ENCODE measurements at places on chromosomes 4 and X.
A peak's percentile ranks its signal among the peaks of the same experiment; 100 is the strongest.

DNA sequence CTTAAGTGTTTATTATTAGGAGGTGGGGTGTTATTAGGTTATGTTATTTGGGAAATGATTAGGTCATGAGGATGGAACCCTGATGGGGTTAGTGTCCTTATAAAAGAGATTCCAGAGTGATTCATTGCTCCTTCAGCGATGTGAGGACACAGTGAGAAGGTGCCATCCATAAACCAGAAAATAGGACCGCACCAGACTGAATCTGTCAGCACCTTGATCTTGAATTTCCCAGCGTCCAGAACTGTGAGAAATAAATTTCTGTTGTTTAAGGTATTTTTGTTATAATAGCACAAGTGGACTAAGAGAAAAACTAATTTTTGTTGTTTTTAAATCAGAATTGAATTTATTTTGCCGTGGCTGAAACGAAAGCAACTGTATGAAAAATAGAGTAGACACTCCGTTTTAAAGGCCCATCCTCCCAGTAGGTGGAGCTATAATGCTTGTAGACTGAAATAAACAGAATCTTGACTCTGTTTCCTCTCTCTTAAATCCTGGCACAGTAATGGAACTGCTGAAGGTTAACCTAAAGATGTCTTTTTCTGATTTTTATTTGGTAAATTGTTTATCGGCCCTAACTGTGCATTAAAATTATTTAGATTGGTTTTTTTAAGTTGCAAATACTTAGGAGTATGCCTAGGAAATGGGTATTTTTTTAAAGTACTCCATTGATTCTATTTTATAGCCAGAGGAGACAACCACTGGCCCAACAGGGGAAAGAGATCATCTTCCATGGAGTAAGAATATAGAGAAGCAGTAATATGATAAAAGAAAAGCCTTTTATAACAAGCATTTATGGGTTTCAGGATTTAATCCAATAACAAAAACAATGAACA lies 133.2 kb upstream of the ADAMTS3 start:
- DNase-seq = peak; percentile 32

DNA sequence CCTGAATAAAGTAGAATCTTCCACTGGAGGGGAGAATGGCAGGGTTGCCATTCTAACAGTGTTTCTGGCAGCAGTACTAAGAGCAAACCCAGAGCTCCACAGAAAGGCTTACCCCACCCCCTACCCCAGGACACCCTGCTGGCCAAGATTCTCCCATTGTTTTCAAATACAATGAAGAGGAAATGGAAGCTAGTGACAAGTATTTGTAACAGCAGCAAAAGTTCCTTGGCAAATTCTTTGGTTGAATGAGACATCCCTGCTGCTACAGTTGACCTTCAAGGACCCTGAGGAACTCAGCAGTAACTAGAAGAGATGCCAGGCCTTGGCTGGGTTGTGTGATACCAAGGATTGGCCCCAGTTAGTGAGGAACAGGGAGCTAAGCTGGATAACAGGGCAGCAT lies 124.2 kb upstream of the DGKK start:
- no peak for DNase-seq

- DNase-seq = no peak
These were observed 60.9 kb upstream of the TXK start for GRCh38 chr4:48194971-48195370.

GRCh38 chr4:143420227-143420626 lies 83.6 kb downstream of the GAB1 start:
- no peak for DNase-seq

Measured in HEK293T (cell line).